ENCODE measurements at places on chromosomes 6 and 20.

DNA sequence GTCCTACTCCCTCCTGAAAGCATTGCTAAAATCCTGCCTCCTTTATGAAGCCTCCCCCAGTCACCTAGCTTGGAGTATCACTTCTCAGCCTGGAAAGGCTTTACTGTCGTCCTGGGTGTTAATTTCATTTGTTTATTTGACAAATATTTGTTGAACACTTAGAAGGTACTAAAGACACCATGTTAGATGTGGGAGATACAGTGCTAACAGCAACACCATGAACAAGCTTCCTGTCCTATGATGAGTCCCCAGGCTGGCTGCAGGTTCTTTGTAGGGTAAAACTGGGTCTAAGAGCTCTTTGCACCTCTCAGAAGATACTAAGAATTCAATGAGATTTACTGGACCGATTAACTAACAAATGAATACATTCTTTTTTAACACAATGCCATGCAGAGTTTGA is 109.2 kb upstream of the TMEM170B start:
- DNase-seq, result no peak

DNA sequence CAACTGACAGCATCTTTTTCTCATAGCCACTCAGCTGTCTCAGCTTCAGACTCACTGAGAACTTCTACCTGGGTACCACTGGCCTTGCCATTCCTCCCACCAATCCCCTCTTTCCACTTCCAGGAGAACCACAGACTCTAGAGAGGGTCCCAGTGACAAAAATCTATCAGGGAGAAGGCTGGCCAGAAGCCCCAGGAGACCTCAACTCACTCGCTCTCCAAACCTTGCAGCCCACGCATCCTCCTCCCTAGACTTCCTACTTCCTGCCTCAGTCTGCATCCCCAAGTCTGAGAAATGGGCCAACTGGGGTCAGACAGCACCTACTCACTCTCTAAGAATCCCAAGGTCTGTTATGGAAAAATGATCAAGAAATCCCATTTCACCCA is 1.2 kb downstream of the TMEM239 start:
- DNase-seq, result no peak

- DNase-seq, result no peak
Measured at GRCh38 chr6:25136854-25137253, 142.3 kb upstream of the CARMIL1 start.

- peak; percentile 7 for DNase-seq
Measured at GRCh38 chr6:153167061-153167891, 36.2 kb upstream of the RGS17 start.

DNA sequence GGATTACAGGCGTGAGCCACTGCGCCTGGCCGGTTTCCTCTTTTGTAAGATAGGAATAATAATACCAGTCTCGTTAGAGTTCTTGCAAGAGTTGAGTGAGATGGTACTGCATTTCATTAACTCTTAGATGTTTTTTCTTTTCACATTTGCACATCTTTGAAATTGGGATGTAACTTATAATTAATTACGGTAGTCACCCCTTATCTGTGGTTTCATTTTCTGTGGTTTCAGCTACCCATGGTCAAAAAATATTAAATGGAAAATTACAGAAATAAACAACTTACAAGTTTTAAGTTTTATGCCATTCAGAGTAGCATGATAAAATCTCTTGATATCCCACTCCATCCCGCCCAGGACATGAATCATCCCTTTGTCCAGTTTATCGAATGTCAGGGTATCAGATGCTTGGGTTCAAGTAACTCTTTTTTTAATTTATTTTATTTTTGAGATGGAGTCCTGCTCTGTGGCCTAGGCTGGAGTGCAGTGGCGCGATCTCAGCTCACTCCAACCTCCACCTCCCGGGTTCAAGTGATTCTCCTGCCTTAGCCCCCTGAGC is 15.4 kb downstream of the PTK7 start:
- DNase-seq, result no peak

- DNase-seq, result no peak
Measured at GRCh38 chr20:57707320-57707719, 2.5 kb downstream of the PMEPA1 start.

GRCh38 chr6:16785496-16785895 is 24.2 kb upstream of the ATXN1 start:
- no peak for DNase-seq

DNA sequence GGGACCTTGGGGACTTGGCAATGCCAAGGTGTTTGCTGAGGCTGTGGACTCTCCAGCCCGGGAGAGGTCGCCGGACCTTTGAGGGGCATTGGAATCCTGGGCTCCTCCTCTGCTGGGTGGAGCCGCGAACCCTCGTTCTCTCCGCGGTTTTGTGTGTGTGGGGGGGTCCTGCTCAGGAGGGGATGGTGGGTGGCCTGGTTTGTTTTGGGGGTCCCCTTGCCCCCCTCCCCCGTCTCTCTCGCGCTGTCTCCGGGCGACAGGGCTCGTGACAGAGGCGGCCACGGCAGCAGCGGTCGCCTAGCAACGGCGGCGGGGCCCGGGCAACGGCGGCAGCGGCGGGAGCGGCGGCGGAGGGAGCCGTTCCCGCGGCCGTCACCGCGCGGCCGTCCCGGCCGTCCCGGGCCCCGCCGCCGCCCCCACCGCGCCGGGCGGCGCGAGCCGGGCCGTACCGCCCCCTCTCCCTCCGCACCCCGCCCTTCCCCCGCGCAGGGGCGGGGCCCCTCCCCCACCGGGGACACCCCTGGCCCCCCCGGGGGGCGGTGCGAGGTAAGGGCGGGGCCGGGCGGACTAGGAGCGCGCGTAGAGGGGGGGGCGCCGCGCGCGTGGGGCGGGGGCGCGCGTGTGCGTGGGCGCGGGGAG is 7.8 kb downstream of the SYNGAP1 start:
- peak; percentile 65 for DNase-seq

DNA sequence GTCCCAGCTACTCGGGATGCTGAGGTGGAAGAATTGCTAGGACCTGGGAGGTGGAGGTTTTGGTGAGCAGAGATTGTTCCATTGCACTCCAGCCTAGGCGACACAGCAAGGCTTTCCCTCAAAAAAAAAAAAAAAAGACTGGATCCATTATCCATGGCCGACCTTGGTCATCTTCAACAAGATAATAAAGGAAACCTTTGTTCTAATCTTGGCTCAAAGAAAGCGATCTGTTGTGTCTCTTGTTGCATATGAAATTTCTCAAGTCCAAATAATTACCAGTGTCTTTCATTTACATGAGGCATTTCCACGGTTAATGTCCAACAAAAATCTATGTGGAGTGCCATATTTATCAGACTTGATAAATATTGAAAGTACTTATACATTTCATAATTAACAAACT is 23.7 kb upstream of the KIF16B start:
- DNase-seq, result no peak

DNA sequence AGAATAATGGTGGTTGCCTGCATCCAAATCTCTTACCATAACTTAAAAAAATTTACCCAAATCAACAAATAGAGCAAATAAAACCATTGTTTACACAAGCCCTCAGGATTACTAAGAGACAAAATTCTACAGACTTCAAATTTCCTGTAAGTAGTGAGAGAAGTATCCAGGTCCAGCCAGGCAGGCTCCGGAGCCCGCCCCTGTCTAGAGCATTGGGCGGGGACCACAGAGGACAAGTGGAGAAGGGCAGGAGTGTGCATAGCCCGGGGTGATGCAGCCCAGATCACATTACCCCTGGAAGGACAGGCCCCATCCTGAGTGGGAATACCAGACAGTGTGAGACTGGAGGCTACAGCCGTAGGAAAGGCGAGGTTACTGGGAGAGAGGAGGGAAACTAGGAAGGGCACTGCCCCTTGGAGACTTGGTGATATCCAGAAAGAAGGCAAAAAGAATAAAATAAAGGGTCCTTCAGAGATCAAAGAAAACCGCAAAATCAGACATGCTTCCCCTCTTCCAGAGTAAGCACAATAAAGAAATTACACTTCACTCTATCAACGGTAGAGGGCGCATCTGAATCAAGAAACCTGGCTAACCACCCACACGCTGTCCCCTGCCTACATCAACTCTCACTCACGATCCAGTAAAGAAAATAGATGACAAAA is 26.6 kb downstream of the RIN2 start:
- DNase-seq, result peak; percentile 69

GRCh38 chr6:12208190-12208589 is 82.0 kb upstream of the EDN1 start:
- peak; percentile 13 for DNase-seq

- DNase-seq, result peak; percentile 75
Measured at GRCh38 chr20:32067234-32067821, 15.3 kb downstream of the HCK start.

DNA sequence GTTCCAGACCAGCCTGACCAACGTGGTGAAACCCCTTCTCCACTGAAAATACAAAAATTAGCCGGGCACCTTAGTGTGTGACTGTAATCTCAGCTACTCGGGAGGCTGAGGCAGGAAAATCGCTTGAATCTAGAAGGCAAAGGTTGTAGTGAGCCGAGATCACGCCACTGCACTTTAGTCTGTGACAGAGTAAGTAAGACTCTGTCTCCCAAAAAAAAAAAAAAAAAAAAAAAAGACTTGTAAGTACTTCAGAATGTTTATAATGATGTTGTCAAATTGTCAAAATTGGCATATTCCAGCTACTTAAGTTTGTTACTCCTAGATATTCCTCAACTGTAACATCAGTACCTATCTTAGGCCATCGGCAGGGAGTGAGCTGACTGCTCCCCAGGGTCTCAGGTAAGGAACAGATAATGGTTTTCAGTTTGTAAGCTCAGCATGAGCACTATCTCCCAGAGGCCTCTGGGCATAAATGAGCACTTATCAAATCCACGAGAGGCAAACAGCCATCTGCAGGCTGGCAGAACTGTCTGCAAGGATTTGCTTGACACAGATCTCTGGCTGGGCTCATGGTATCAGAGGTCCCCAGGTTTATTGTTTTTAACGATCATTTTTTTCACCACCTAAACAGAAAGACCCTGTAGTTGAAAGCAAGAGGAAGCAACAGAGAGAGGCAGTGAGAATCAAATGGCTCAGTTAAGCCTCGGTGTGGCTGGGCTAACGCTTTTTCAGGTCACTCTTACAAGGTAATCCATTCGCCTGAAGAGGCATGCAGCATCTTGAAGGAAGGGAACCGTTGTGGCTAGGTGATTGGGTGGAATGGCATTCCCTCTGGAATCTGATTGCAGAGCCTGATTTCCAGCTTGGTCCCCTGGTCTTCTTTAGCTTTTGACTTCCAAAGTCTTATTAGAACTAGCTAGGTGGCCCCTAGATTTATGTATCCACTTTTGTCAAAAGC is 115.9 kb downstream of the LY86 start:
- DNase-seq, result no peak

DNA sequence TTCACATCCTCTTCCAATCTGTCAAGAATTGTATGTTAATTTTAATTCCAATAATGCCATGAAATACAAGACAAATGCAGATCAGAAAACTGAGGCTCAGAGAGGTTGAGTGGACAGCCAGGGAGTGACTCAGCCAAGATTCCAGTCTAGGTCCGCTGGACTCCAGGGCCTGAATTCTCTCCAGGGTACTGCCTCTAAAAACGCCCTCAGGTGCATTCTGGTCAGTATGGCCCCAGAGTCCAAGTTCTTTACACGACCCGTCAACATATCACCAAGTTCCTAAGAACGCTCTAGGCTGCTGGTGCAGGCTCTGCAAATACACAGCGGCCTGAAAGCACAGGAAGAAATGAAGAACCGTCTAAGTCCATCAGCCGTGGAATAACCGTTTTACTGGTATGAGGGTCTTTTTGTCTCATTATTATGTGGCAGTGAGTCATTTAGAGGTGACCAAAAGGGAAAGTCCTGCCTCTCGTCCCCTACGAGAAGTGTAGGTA is 709 bp upstream of the ASXL1 start:
- no peak for DNase-seq

- DNase-seq, result no peak
Measured at GRCh38 chr6:150491131-150491810, 108.4 kb upstream of the PLEKHG1 start.

DNA sequence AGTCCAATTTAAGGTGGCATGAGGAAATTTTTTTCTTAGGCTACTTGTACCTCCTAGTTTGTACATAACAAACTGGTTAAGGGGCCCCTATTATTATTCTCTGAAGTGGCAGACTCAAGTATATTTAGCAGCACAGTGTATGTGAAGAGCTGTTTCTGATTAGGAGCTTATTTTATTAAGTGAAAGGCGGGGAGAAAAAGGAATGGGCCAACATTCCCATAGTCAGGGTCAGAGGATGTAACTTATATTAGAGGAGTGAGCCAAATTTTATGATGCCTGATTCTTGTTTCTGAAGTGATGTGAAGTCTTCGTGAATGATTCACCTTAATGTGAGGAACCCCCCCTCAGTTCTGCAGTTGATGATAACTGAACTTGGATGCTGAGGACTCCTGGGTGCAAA is 2.8 kb downstream of the HECA start:
- no peak for DNase-seq

- DNase-seq, result no peak
Measured at GRCh38 chr6:53290537-53291510, 57.9 kb downstream of the ELOVL5 start.

DNA sequence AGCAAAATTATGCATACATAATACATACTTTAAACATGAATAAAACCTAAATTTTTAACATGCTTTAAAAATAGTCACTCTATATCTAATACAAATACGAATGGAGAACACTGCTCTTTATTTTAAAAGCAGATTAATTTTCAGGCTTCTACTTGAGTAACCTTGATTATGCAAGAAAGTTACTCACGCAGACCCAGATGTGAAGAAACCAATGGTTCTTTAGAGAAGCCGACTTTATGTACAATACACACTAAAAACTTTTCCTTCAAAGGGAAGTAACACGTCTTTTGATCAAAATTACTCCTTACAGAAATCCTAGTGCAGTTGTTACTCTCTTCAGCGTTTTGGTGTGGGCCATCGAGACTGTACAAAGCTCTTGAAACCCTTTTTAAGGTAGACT is 136.9 kb upstream of the SLC22A16 start:
- no peak for DNase-seq

- DNase-seq, result no peak
Measured at GRCh38 chr20:14992153-14992552, 654.7 kb upstream of the FLRT3 start.

DNA sequence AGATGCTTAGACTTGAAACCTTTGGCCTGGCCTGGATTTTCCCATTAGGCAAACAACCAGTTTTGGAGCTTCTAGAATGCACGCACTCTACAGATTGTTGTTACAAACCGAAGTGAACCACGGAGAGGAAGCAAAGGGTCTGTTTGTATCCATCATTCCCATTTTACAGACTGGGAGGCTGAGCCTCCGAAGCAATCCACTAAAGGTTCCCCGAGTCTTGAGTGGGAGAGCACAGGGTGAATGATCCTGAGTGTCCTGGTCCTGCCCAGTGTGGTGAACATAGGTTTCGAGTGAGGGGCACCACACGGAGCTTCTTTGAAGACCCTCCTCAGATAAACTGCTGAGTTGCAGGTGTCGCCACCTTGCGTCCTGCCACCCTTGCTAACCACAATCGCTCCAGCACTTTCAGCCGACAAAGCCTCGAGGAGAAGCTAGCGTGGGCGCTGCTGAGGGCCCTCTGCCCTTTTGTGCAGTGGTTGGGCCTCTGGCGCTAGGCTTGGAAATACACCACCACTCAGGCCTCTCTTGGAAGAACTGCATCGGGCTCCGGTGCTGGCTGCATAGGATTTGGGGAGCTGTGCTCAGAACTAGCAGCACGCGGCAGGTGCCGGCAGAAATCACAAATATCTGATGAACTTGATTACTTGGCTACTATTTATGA is 1.4 kb upstream of the PRDM13 start:
- no peak for DNase-seq

Data from HTR-8/SVneo (cell line).